Endodermal cell (in vitro differentiated cells): ENCODE measurements at places on chromosomes 16 and 17.
A peak's percentile ranks its signal among the peaks of the same experiment; 100 is the strongest.

GRCh38 chr16:86616906-86617305 is 38.6 kb downstream of the FOXL1 start:
- H3K36me3 ChIP-seq = no peaks in the 10 kb centered on the region
- no peak overlapping the region for H3K27ac ChIP-seq
- no peaks in the 10 kb centered on the region for H3K27me3 ChIP-seq
- H3K4me1 ChIP-seq = no peaks in the 10 kb centered on the region
- no peak overlapping the region for H3K4me3 ChIP-seq
- no peak for DNase-seq

- DNase-seq = peak; percentile 81
- peaks cover 95% of the 10 kb centered on the region for H3K27me3 ChIP-seq
- no peak overlapping the region for H3K27ac ChIP-seq
- no peaks in the 10 kb centered on the region for H3K4me1 ChIP-seq
- no peak overlapping the region for H3K4me3 ChIP-seq
These were observed 3.5 kb downstream of the TBX2 start for GRCh38 chr17:61402978-61403800.

DNA sequence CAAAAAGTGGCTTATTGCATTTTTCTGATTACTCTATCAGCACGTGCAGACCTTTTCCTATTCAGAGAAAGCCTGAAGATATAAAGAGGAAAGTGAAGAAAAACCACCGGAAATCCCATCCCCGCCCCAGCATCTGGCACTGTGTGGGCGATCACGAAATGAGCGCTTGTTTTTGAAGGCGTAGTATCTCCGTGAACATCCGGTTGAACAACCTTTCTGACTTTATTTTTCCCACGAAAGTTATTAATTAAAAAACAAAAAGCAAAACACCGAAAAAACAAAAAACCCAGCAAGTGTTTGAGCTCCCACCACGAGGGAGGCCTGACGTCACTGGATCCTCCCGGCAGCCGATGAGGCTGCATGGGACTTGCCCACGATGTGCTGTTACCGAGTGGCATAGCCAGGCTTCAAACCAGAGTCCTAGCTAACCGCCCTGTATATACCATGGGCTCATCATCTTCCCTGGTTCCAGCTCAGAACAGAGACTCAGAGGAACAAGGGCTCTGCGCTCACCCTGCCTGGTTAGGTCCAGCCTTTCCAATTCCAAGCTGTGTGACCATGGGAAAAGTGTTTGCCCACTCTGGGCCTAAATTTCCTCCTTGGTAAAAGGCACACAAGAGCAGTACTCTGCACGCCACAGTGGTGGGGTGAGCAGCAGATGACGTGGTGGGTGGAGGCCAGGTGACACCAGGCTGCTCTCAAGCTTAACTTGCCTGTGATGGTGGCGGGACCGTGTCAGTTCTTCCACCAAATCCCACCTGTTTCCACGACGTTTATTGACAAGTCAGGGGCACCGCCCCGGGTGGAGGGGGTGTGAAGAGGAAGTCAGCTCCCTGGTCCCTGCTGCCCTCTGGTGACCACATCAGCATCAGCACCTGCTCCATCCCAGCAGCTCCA is 34.3 kb upstream of the IL21R start:
- peaks cover 6% of the 10 kb centered on the region for H3K36me3 ChIP-seq
- H3K27ac ChIP-seq = no peak overlapping the region
- no peaks in the 10 kb centered on the region for H3K4me1 ChIP-seq
- DNase-seq = peak; percentile 91
- no peaks in the 10 kb centered on the region for H3K27me3 ChIP-seq

- H3K4me1 ChIP-seq = peaks cover 26% of the 10 kb centered on the region
- peak overlapping the region; percentile 41 for H3K27ac ChIP-seq
- H3K27me3 ChIP-seq = no peaks in the 10 kb centered on the region
These were observed 49.0 kb downstream of the RTN4RL1 start for GRCh38 chr17:1976000-1976682.

DNA sequence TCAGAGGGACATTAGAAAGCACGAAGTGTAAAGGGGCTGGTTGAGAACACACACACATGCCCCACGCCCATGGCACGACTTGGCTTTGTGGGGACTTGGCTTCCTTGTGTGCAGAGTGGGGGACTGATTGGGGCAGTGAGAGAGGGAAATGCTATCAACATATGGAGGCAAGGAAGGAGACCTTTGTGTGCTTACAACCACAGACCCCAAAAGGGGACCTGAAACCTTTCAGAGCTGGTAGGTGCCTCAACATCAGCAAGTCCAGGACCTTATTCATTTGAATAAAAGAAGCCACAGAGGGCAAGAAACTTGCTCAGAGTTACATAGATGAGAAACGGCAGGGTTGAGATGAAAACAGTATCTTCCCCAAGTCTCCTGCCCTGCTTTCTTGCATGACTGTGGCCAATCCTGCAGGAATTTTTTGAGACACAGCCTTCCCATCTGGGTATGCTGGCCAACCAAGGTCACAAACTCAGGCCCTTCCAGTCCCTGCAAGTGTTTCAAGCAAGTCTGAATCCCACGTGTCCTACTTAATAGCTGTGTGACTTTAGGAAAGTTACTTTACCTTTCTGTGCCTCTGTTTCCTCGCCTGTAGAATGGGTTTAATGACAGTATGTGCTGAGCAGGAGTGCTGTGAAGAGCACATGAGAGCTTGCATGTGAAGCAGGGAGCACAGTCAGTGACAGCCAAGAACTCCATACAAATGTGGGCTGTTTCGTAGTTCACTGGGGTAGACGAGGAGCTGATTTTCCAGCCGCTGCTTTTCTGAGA is 26.2 kb downstream of the C16orf78 start:
- no peak overlapping the region for H3K4me3 ChIP-seq
- H3K4me1 ChIP-seq = no peaks in the 10 kb centered on the region
- DNase-seq = no peak
- H3K27ac ChIP-seq = no peak overlapping the region

- no peaks in the 10 kb centered on the region for H3K4me1 ChIP-seq
- H3K36me3 ChIP-seq = peaks cover 70% of the 10 kb centered on the region
- no peaks in the 10 kb centered on the region for H3K27me3 ChIP-seq
- H3K4me3 ChIP-seq = no peak overlapping the region
These were observed 18.2 kb downstream of the CASC3 start for GRCh38 chr17:40158438-40159013.

DNA sequence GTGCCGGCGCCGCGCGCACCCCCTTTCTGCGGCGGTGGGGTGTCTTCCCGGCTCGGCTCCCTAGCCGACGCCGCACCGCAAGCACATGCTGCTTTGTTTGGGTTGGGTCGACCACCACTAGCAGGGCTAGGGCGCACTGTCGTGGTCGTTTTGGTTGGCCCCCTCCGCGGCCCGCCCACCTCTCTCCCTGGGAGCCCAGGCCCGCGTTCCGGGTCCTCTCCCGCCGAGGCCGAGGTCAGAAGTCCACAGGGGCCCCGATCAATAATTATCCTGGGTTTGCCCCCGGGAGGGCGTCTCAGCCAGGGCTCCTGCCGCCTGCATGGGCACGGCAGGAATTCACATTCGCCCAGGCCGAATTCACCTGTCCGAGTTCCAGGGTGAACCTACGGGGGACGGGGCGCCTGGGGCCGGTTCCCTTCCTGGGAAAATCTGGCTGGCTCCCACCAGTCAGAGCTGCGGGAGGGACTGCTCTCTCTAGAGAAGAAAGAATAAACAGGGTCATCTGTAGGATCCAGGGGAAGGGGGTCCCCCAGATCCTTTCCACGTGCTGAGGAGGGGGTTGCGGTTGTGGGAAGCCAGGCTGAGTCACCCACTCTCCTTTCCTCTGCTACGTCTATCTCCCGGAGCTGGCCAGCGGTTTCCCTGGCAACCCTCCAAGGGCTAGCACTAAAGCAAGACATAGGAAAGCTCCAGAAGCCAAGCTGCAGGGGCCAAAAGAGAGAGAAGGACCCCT is 584 bp upstream of the STAT5B start:
- H3K4me1 ChIP-seq = no peaks in the 10 kb centered on the region
- peak; percentile 88 for DNase-seq
- no peaks in the 10 kb centered on the region for H3K36me3 ChIP-seq
- H3K27ac ChIP-seq = no peak overlapping the region
- H3K4me3 ChIP-seq = peak overlapping the region; percentile 76

DNA sequence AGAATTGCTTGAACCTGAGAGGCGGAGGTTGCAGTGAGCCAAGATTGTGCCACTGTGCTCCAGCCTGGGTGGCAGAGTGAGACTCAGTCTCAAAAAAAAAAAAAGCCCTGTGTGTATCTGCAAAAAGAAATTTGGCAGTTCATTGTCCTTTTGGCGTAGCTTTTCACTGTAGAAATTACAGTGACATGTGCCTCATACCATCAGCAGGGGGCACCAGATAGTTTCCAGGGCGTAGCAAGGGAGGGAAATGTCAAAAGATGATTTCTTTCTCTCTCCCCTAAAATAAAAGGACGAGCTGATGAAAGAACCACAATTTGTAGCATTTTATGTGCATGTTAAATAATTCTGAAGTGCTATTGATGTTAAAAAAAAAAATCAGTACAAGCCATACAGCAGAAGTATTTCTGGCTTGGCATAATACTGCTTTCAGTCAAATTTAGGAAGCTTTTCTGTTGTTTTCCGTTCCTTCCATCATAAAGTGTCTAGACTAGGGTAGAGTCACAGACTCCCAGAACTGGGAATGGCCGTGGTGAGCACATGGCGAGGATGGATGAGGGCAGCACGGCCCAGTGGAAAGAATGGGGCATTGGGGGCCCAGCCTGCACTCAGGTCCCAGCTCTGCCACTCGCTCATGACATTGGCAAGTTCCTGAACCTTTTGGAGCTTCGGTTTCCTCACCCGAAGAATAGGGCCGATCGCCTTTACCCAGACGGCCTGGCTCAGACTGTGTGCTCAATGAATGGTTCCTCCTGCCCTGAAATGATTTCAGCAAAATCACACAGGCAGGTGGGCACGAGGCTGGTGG is 59.8 kb upstream of the RPH3AL start:
- H3K4me1 ChIP-seq = no peaks in the 10 kb centered on the region
- peaks cover 10% of the 10 kb centered on the region for H3K36me3 ChIP-seq
- no peak overlapping the region for H3K4me3 ChIP-seq
- no peaks in the 10 kb centered on the region for H3K27me3 ChIP-seq
- H3K27ac ChIP-seq = no peak overlapping the region
- DNase-seq = peak; percentile 80
